NCI-H748 treated with DMSO at 0.1 percent for 48 hours (cell line): ENCODE measurements at places on chromosomes 7 and 10.

DNA sequence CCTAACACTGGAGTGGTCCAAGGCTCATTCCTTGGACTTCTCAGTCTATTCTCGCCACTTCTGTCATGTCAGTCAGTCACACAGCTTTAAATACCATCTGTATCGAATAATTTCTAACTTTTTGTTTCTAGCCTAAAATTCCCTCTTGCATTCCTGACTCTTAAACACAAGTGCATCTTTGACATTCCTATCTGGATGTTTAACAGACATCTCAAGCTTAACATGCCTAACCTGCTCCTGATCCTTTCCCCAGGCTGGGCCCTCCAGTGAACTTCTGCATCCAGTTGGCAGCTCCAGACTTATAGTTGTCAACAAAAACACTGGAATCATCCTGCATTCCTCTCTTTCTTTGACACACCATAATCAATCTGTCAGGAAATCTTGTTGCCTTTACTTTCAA, 4.5 kb upstream of the ABCB4 start:
- DNase-seq: no peak

- no peak for DNase-seq
Measured at GRCh38 chr7:136064627-136065237, 87.6 kb upstream of the MTPN start.

GRCh38 chr7:152370297-152370696, 65.5 kb downstream of the KMT2C start:
- DNase-seq: no peak

GRCh38 chr10:112913255-112913654, 36.8 kb upstream of the TCF7L2 start:
- no peak for DNase-seq

DNA sequence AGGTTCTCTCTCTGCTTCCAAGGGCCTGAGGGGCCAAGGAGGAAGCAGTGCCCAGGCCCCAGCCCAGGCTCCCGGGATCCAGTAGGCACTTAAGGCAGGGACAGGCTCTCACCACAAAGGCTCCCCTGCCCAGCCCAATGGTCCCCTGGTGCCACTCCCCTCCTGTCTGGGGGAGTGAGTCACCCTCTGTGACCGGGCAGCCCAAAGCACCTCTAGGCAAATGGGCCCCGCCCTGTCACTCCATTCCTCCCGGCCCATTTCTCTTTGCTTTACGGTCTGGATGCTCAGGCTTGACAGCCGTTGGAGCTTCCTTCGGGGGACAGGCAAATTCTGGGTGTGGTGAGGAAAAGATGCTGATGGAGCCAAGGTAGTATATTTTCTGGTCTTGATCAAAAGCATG, at the start of gene CALHM3:
Gene CALHM3 (minus strand): TSS at position 106 of the 400 bp plus-strand sequence. CDS start 208 bp downstream, outside the sequence.
- DNase-seq: no peak

GRCh38 chr10:130847170-130847569, 464.4 kb downstream of the TCERG1L start:
- DNase-seq: no peak

DNA sequence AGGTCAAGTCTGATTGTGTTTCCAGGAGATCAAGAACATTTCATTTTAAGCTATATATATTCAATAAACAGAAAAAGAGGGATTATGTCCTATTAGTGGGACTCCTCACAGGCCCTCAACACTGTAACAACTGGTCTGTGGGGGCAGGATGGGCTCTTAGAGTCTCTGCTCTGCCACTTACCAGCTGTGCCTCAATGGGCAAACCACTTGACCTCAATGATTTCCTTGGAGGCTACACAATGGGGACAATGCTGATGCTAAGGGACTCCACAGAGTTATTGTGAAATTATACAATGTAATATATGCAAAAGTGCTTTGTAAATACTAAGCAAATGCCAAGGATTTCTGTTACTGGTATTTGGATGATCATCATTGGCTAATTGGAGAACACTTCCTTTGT, 33.2 kb upstream of the MXI1 start:
- DNase-seq: peak; percentile 50

- DNase-seq: peak; percentile 0
Measured at GRCh38 chr10:98748298-98748697, 301.6 kb upstream of the HPS1 start.

GRCh38 chr10:121598263-121599249, at the start of gene FGFR2:
TSS of gene FGFR2 (minus strand) at chr10:121598444. CDS start at chr10:121593817, 4,627 bp downstream.
- DNase-seq: peak; percentile 28

- DNase-seq: no peak
Measured at GRCh38 chr10:52194716-52195115, 119.4 kb upstream of the DKK1 start.

DNA sequence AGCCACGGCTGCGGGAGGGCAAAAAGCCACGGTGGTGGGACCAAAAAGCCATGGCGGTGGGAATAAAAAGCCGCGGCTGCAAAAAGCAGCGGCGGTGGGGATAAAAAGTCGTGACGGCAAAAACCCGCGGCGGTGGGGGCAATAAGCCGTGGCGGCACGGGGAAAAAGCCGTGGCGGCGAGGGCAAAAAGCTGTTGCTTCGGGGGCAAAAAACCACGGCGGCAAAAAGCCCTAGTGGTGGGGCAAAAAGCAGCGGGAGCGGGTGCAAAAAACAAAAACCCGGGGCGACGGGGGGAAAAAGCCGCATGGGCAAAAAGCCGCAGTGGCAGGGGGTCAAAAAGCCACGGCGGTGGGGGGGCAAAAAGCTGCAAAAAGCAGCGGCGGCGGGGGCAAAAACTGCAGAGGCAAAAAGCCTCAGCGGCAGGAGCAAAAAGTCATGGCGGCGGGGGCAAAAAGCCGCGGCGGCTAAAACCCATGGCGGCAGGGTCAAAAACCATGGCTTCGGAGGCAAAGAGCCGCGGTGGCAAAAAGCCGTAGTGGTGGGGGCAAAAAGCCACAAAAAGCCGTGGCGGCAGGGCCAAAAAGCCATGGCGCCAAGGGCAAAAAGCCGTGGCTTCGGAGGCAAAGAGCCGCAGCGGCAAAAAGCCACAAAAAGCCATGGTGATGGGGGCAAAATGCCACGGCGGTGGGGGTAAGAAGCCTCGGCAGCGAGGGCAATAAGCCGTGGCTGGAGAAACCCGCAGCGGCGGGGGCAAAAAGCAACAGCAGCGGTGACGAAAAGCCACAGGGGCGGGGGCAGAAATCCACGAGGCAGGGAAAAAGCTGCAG, 525.8 kb downstream of the ZNF33B start:
- DNase-seq: no peak

DNA sequence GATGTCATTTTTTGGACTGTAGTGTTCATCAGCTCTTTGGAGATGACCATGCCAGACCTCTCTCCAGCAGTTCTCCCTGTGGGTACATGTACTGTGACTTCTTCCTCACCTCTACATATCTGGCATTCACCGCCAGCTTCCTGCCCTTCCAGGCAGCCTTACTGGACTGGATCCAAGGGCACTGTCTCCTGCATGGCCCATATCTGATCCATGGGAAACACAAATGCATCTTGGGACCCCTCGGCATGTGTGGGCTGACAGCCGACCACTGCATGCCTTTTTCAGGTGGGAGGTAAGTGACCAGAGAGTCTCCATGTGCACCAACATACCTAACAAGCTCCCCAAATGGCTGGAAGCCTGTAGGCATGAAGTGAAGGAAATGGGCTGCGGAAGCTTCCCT, 3.9 kb upstream of the BLVRA start:
- DNase-seq: no peak

DNA sequence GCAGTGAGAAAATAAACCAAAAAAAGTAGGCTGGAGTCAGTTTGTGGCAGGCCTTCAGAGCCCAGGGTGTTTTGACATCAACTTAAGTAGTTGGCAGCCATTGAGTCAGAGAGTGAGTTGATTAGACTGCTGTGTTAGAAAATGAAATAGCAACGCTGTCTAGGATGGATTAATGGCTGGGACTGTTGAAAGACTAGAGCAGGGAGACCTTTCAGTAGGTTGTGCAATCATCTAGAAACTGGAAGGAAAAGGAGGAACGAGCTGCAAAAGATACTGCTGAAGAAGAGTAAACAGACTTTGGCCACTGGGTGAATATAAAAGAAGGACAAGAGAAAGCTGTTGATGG, 28.6 kb upstream of the TRIL start:
- no peak for DNase-seq

DNA sequence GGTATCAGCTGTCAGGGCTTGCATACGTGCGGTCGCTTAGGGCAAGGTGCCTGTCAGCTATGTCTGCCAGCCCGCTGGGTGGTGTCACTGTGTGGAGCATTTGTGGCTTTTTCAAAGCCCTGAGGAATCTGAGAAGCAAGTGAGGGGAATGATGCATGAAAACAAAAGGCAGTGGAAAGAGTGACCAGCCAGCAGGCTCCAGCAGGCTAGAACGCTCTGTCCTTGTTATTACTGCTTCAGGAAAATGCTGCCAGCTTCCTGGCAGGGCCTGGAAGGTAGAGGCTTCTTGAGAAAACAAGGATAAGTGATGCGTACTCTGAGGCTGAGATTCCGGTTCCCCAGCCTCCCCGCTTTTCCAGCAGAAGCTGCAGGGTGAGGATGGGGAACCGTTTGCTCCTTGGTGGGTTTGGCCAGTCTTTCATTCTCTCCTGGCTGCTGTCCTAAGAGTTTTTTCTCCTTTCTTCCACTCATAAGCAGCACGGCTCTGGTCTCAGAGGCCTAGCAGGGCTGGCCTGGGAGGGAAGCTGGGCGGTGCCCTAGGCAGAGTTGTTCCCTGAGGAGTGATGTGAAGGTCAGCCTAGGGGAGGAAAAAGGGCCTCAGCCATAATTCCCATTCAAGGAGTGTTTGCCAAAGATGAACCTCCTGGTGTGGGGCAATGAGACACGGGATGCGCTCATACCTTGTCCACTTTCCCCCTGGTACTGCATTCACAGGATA, 42.8 kb upstream of the MKLN1 start:
- DNase-seq: no peak

GRCh38 chr10:4677296-4678021, 148.5 kb upstream of the AKR1E2 start:
- no peak for DNase-seq

GRCh38 chr7:44757739-44758138, 9.1 kb downstream of the ZMIZ2 start:
- DNase-seq: no peak

GRCh38 chr10:69668721-69669120, 38.7 kb downstream of the FAM241B start:
- DNase-seq: no peak

GRCh38 chr10:72158176-72158575, 57.6 kb upstream of the ANAPC16 start:
- DNase-seq: no peak

DNA sequence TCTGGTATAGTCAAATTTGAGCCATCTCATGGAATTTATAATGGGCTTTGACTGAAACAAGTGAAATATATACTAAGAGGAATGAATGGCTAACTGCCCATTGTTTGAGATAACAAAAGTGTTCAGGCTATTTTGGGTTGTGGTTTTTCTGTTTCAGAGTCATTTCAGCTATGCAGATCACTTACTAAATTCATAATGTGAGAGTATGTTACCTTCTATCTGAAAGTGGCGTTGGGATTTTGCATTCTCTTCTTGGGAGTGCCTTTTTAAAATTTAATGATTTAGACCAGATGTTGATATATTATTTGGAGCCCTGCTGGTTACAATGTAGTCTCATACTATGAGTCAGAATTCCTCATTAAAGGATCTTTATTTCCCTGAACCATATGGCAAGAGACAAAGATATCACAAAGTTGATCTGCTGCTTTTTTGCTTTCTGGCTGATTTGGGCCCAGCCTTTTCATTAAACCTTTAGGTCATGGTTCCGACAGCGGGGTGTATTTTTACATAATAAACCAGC, 10.4 kb downstream of the VCL start:
- no peak for DNase-seq

- DNase-seq: peak; percentile 55
Measured at GRCh38 chr7:93202594-93203250, 23.5 kb downstream of the HEPACAM2 start.

DNA sequence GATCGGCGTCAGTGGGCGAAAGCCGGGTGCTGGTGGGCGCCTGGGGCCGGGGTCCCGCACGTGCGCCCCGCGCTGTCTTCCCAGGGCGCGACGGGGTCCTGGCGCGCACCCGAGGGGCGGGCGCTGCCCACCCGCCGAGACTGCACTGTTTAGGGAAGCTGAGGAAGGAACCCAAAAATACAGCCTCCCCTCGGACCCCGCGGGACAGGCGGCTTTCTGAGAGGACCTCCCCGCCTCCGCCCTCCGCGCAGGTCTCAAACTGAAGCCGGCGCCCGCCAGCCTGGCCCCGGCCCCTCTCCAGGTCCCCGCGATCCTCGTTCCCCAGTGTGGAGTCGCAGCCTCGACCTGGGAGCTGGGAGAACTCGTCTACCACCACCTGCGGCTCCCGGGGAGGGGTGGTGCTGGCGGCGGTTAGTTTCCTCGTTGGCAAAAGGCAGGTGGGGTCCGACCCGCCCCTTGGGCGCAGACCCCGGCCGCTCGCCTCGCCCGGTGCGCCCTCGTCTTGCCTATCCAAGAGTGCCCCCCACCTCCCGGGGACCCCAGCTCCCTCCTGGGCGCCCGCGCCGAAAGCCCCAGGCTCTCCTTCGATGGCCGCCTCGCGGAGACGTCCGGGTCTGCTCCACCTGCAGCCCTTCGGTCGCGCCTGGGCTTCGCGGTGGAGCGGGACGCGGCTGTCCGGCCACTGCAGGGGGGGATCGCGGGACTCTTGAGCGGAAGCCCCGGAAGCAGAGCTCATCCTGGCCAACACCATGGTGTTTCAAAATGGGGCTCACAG, 1.1 kb downstream of the EGFR start:
- no peak for DNase-seq

GRCh38 chr10:98388101-98388655, 26.8 kb downstream of the PYROXD2 start:
- no peak for DNase-seq

DNA sequence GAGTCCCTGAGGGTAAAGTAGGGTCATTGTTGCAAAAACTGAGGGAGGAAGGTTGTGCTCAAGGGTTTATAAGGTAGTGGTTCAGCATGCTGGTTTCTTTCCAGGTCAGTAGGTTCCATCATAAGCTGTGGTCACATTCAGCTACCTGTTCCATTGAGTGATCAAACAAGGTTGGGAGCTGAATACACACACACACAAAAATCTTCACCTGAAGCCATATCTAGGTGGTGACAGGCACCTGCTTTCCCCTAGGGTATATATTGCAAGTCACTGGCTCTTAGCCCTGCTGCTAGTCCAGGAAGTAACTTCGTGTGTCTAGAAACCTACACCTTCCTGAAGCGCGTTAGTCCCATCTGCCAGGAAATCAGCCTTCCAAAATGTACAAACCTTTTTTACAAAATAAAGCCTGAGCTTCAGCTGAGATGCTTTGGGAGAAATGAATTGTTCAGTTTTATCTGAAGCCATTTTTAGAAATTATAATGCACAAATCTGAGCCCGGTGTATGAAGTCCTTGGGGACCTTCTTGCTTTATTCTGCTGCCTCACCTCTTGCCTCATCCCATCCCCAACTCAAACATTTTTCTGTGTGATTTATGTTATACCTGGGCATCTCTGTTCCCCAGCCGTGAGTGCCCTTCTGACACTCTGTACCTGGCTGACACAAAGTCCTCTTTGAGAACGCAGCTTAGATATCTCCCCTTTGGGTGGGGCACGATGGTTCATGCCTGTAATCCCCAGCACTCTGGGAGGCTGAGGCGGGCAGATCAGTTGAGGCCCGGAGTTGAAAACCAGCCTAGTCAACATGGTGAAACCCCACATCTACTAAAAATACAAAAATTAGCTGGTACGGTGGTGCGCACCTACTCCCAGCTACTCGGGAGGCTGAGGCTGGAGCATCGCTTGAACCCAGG, 10.6 kb upstream of the LAMTOR4 start:
- no peak for DNase-seq

- no peak for DNase-seq
Measured at GRCh38 chr7:37342176-37342687, 106.4 kb downstream of the ELMO1 start.
